ENCODE measurements at places on chromosomes 1 and 21. TPM values are rescaled to one million over a fixed set of nuclear protein-coding genes. Genes with fewer than 3 reads are reported as not detected.

Gene WLS
- total RNA-seq = 61.9 TPM

- no peak for DNase-seq
Measured at GRCh38 chr1:73181190-73181540, 898.8 kb upstream of the NEGR1 start.

- peak; percentile 20 for DNase-seq
Measured at GRCh38 chr1:31429583-31429982, 16.6 kb downstream of the SERINC2 start.

GRCh38 chr1:59094001-59094400 lies 202.9 kb upstream of the FGGY start:
- no peak for DNase-seq
